ENCODE measurements at places on chromosomes 2 and 18.

- DNase-seq = no peak
These were observed 36.4 kb upstream of the SLC14A1 start for GRCh38 chr18:45687621-45688020.

DNA sequence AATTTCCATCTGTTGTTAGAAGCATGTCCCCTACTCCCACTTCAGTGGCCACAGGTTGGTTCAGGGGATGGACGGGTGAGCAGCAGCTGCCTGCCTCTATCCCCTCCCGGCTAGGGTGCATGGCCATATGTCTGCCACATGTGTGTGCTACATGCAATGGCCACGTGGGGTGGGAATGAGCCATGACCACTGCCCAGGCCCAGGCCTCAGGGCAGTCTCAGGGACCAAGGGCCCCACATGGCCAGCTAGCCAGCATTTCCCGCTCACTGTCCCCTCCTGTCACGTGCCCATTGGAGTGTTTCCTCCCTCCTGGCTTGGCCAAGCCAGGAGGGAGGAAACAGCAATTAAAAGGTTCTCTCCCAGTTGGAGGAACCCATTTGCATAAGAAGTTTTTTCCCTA is 117.1 kb downstream of the KCNS3 start:
- DNase-seq = no peak

DNA sequence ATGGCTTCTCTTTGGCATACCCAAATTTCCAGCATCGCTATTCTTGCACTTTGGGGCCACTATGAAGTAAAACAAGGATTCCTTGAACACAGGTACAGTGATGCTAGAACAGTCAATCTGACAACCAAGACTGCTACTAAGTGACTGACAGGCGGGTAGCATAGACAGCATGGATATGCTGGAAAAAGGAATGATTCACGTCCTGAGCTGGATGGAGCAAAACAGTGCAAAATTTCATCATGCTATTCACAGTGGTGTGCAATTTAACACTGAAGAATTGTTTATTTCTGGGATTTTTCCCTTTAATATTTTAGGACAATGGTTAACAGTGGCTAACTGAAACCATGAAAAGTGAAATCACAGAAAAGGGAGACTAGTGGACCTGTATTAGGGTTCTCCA is 1511.2 kb upstream of the ZEB2 start:
- DNase-seq = no peak

GRCh38 chr2:235827585-235827992 is 333.7 kb downstream of the AGAP1 start:
- DNase-seq = peak; percentile 16

DNA sequence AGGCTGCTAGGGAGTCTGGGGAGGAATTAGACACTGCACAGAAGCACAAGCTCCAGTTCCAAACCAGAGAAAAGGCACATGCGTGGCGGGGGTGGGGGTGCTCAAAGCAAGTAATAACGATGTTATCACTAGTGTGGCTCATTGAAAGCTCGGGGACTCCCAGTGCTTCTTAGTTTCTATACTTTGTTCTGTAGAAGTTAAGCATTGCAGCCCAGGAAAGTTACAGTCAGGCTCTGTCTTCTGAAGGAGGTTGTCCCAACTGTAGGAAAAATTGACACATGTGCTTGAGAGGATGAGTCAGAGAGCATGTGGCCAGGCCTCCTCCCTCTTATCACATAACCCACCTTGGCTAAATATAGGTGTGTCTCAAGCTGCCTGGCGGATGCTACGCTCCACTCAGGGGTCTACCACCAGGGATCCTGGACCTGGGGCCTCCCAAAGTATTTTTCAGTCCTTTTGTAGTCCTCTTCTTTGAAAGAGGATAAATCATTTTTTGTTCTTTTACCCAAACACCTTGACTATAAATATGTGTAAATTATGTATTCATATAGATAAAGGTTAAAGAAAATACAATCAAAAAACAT is 3.8 kb downstream of the GALNT5 start:
- DNase-seq = peak; percentile 66

DNA sequence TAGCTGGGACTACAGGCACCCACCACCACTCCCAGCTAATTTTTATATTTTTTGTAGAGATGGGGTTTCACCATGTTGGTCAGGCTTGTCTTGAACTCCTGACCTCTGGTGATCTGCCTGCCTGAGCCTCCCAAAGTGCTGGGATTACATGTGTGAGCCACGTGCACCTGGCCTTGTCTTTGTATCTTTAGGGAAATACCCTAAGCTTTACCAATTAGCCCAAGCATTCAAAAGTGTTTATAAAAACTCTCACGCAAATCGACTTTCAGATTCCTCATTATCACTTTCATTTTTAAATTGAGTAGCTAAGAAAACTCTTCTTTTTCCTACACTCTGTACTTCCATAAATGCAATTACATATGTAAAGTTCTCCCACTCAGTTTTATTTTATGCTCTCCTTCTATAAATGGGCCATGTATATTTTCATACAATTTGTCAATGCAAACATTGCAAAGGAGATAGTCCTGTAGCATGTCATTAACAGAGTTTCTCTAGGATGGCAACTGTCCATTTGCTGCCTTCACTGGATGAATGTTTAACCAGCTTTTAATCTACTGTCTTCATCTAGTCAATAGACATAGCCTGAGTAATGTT is 326.2 kb upstream of the LRATD1 start:
- DNase-seq = no peak

DNA sequence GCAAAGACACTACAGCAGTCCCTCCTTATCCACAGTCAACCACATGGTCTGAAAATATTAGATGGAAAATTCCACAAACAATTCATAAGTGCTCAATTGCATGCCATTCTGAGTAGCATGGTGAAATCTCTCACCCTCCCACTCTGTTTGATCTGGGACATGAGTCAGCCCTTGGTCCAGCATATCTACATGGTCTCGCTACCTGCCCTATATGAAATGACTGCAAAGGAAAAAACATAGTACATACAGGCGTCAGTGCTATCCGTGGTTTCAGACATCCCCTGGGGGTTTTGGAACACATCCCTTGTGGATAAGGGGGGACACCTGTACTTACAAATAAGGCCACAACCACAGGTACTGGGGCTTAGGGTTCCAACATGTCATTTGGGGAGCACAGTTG is 73.7 kb downstream of the CABLES1 start:
- DNase-seq = no peak

- no peak for DNase-seq
These were observed 129.5 kb downstream of the NDUFA10 start for GRCh38 chr2:239895669-239896068.

- no peak for DNase-seq
These were observed 128.3 kb upstream of the ETAA1 start for GRCh38 chr2:67268797-67269196.

- DNase-seq = no peak
These were observed 181.0 kb downstream of the AFF3 start for GRCh38 chr2:99961196-99961913.

- DNase-seq = no peak
These were observed 66.3 kb downstream of the NYAP2 start for GRCh38 chr2:225465827-225466226.

- DNase-seq = no peak
These were observed 162.8 kb downstream of the ZNF407 start for GRCh38 chr18:74760436-74760835.

DNA sequence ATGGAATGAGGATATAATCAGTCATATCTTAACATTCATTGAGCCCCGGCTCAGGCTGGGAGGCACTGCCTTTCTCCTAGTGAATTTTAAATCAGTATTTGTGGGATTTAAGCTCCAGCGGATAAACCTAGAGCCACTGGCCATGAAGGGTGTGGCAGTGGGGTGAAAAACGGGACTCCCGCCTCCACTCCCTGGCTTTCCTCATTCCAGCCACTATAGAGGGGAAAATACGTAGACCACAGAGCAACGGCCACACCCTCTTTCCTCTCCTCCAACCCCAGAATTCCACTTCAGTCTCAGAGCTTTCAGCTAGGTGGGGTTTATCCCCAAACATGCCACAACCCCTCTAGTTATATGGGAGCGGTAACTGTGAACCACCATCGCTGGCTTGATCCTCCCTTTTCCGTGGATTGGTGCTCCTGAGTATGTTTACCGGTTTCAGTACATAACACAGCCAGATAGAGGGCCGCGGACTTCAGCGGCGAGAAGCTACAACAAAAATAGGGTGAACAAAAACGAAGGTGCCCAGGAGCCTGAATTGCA is 70.6 kb upstream of the ITGB6 start:
- no peak for DNase-seq

- no peak for DNase-seq
These were observed 707 bp downstream of the KRCC1 start for GRCh38 chr2:88054782-88055370.

GRCh38 chr2:20624156-20624883 is 26.6 kb downstream of the HS1BP3 start:
- DNase-seq = no peak

GRCh38 chr18:68991286-68991685 is 193.4 kb downstream of the CCDC102B start:
- DNase-seq = no peak

- peak; percentile 1 for DNase-seq
These were observed 54.8 kb upstream of the CCDC178 start for GRCh38 chr18:33495278-33495677.

GRCh38 chr2:85744741-85745601 is 8.8 kb upstream of the ATOH8 start:
- no peak for DNase-seq

DNA sequence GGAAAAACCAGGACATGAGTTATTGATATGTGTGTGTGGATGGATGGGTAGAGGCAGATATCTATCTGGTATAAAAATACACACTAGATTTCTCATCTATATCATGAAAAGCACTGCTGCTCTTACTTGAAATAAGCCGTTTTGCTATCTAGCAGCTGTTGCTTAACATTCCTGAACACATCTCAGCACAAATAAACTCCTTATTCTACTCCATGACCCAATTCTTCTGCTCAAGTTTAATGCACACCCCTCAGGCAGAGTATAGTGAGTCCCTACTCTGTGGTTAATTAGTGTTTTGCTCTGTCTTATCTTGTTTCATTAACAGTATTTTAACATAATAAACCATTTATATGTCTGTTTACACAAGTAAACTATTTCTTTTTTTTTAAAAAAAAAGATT is 134.2 kb downstream of the CBLN2 start:
- DNase-seq = no peak

- DNase-seq = no peak
These were observed 68.0 kb downstream of the KLHL29 start for GRCh38 chr2:23452853-23453420.

- DNase-seq = peak; percentile 54
These were observed 146.0 kb downstream of the SETBP1 start for GRCh38 chr18:44826418-44827259.

GRCh38 chr2:21930226-21930625 is 806.5 kb downstream of the TDRD15 start:
- no peak for DNase-seq

DNA sequence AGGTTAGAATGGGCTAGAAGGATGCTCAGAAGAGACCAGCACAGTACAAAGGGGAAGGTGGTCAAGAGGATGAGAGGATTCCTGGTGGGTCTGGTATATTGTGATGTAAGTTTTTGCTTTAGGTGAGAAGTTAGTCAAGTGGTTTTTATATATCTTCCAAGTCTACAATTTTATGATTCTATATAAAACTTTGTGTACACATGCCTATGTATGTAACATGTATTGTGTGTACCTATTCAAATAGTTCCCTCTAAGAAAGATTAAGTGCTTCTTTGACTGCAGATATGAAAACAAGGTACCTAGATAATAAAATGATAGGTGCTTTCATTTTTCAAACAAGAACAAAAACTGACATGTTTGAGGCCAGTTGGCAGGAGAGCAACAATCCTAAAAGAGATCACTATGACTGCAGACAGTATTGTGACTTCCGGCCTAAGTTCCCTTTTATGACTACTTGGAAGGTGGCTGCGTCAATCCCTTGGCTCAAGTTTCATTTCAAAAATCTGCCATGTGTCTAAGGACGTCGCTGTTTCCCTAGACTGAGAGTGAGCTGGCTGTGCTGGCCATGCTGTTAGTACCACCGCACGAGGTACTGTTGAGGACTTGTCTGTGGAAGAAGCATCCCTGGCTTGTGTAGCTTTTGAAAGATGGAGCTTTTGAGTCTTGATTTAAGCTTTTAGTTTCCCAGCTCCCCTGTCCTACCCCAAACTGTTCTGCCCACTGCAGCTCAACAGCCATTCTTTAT is 123.1 kb downstream of the PRPF40A start:
- no peak for DNase-seq

GRCh38 chr18:70705831-70706416 is 417.1 kb downstream of the SOCS6 start:
- no peak for DNase-seq

Data from Caki2 (cell line).